AG10803 (cell line): ENCODE measurements at places on chromosomes 5 and 9.
A peak's percentile ranks its signal among the peaks of the same experiment; 100 is the strongest.

- DNase-seq, result peak; percentile 30
Observed at GRCh38 chr5:137822158-137822764, 45.4 kb upstream of the MYOT start.

- no peak for DNase-seq
Observed at GRCh38 chr9:9045572-9045971, 1246.0 kb upstream of the DMAC1 start.

- DNase-seq, result peak; percentile 63
Observed at GRCh38 chr9:101486693-101487442, 46.8 kb upstream of the RNF20 start.

DNA sequence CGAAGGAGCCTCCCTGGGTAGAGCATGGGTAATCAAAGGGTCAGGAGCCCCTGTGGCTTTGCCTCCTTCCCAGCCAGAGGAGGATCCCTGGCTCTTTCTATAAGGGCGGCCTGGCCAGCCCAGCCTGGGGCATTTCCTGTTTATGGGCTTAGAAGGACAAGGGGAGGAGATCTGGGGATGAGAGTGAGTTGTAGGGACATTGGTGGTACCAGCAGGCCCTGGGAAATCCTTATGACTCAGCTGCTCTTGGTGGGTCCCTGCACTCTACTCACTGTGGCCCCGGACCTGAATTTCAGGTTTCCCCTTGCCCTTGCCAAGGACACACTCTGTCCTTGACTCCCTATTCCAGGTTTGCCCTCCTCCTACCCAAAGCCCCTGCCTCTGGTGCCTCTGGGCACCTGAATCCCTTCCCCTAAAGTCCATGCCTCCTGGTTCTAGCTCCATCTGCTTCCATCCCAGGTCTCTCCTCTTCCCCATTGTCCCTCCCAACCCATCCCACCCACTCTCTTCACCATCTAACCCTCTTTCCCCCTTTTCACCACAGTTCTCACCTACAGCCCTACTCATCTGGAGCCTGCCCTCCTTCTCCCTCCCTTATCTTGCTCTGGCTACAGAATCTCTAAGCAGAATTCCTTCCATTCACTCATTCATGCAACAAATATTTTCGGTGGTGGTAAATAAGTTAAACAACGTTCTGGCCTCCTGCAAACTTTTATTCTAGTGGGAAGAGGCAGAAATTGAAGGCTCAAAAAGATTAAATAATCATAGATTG, 34.9 kb downstream of the PCDH1 start:
- peak; percentile 26 for DNase-seq

- no peak for DNase-seq
Observed at GRCh38 chr5:116912221-116912620, 337.6 kb upstream of the SEMA6A start.
